ENCODE measurements at places on chromosomes 6 and 20.

DNA sequence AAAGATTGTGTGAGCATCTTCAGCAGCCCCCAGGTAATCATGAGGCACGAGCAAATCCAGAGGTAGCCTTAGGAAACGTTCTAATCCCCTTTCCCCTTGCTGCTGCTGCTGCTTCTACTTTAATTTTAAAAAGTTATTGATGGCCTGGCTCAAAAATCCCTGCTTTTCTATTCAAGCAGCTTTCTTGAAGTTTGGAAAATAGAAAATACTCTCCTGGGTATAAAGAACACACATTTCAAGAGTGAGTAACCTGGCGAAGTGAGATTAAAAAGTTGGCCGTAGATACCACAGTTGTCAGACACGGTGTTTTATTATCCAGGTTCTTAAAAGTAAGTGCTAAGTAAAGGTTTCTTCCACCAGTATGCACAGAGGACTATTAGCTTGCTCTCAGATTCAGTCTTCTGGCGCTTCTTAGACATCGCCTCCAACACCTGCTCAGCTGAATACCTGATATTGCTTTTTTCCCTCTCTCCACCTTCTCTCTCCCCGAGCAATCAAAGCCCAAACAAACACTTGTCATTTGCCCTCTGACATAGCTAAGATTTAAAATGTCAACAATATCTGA is 150.7 kb downstream of the EDN3 start:
- no peak for DNase-seq

DNA sequence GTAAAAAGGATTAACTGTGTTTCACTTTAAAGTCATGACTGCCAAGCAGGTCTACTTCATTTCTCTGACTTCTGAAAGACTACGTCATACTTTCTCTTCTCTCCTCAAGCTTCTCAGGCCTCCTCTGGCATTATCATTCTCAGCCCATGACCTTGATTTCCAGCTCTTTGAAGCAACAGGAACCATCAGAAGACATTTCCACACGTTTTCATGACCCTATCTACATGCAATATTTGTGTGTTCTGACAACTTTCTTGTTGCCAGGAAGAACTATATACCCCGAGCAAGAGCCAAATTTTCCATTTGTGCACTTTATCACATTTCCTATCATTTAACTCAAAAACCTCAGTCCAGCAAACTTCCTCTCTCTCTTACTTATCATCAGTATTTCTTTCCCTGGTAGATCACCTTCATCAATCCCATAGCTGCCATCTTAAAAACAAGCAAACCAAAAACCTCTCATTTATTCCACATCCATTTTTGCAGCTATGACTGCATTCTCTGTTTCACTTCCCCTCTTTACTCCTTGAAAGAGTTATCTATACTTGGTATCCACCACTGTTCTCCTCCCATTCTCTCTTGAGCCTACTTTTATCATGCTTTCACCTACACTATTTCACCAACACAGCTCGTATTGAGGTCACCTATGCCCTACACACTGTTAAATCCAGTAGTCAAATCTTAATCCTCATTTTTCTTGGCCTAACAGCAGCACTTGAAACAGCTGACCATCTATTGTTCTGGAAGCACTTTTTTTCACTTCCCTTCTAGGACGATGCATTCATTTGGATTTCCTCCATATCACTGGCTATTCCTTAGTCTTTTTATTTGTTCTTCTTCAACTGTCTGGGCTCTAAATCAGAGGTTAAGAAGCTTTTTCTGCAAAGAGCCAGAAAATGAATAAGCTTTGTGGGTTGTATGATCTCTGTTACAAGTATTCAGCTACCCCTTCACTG is 47.1 kb downstream of the STX7 start:
- DNase-seq, result no peak

DNA sequence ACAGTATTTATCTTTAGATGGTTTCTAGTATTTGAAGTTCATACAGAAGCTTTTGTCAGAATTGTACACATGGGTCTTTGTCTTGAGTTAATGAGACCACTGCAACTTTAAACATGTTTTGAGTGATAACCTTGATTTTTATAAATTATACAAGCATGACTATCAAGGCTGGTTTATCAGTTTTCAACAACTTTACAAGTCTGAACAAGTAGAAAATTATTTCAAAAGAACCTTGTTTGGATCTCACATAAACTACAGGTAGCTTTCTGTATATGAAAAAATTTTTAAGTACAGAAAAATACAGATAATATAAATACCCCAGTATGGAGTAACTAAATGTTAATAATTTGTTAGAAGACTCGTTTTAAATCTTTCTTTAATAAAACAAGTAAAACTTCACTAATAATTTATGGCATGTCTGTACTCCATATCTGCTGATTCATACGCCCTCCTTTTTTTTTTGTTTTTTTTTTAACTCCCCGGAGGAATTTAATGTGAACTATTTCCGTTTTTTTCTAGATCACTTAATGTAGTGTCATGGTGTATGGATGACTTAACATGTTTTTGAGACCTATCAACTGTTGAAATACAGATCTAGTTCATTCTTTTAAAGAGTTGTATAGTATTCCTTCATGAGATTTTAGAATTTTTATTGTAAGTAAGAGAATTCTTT is 18.3 kb downstream of the VAPB start:
- DNase-seq, result no peak

DNA sequence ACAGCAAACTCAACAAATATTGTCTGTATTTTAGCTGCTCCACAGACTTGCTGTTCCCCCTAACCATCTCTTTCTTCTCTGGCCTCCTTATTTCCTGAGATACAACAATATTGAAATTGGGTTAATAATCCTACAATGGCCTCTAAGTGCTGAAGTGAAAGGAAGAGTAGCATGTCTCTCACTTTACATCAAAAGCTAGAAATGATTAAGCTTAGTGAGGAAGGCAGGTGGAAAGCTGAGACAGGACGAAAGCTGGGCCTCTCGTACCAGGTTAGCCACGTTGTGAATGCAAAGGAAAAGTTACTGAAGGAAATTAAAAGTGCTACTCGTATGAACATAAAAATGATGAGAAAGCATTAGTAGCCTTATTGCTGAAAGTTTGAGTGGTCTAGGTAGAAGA is 63.8 kb downstream of the ELOVL5 start:
- peak; percentile 28 for DNase-seq

DNA sequence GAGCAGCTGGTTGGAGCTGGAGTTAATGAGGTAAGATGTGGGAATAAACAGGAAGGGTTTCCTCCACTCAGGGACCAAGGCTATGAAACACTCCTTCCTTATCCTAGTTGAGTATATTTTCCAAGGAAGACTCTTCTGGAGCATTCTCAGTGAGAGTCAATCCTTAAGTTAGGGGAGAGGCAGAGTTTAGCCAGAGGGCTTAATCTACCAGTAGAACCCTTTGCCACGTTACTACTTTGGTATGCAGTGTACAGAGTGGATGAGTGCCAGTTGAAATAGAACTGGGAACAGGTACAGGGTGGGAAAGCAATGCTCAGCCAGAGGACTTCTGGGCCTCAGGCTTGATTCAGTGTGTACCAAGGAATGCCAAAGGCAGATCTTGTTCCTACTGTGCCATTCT is 114.3 kb downstream of the UBE3D start:
- no peak for DNase-seq

- no peak for DNase-seq
These were observed 8.4 kb downstream of the SLC35D3 start for GRCh38 chr6:136930528-136930927.

DNA sequence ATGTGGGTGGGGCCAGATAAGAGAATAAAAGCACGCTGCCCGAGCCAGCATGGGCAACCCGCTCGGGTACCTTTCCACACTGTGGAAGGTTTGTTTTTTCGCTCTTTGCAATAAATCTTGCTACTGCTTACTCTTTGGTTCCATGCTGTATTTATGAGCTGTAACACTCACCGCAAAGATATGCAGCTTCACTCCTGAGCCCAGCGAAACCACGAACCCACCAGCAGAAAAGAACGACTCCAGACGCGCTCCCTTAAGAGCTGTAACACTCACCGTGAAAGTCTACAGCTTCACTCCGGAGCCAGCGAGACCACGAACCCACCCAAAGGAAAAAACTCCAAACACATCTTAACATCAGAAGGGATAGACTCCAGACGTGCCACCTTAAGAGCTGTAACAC is 76.7 kb downstream of the TFAP2A start:
- DNase-seq, result no peak

- DNase-seq, result no peak
These were observed 112.7 kb downstream of the PSMB1 start for GRCh38 chr6:170440437-170440836.

GRCh38 chr20:32480371-32481241 is 104.5 kb downstream of the NOL4L start:
- DNase-seq, result no peak

- no peak for DNase-seq
These were observed 6.3 kb downstream of the BRD2 start for GRCh38 chr6:32974541-32975308.

DNA sequence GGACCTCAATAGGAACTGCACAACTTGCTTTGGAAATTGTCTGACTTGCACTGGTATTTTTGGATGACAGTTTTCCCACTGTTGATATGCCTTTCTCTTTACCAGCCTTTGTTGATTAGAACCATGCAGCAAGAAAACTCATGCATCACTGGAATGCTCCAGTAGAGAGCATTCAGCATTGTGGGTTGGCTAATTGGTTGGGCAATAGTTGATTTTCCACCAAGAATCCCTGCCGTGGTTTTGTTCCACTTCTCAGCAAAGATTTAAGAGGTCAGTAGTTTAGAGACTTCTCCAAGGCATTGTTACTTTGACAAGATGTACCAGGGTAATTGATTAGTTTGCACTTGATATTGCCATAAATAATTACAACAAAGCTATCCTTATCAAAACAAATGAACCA is 260.0 kb downstream of the DHX35 start:
- DNase-seq, result no peak

DNA sequence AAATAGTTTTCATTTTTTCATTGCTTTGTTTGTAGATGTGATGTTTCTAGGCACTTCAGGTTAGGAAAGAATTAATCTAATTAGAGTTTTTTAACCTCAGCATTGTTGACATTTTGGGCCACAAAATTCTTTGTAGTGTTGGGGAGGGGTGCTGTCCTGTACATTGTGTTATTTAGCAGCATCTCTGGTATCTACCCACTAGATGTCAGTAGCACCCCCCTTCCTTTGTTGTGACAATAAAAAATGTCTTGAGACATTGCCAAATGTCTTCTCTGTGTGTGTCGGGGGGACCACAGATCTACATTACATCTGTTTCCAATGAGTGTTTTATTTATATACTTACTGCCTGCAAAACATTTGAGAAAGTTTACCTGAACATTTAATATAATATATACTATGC is 45.6 kb downstream of the EYA4 start:
- no peak for DNase-seq

DNA sequence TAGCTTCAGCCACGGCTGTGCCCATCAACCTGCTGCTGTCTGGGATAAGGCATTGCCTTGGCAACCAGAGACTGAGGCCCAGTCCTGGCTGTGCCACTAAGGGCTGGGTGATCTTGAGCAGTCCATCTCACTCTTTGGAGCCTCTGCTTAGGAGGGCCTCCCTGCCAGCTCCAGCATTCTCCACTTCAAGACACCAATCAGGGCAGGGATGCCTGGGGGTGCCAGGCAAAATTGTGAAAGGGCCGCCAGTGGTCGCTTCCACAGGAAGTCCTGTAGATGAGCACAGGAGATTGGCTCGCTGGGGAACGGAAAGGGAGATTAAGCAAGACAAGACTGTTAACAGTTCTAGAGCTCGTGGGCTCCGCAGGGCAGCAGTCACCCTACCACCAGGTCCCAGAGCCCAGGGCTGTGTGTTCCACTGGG is at the start of gene RAB44:
Gene RAB44 (plus strand): TSS at position 346 of the 423 bp plus-strand sequence. CDS start 6,410 bp downstream, outside the sequence.
- no peak for DNase-seq

GRCh38 chr6:123022975-123023374 is 26.9 kb downstream of the CLVS2 start:
- no peak for DNase-seq

GRCh38 chr20:9503526-9504245 is 10.7 kb upstream of the LAMP5 start:
- DNase-seq, result no peak

DNA sequence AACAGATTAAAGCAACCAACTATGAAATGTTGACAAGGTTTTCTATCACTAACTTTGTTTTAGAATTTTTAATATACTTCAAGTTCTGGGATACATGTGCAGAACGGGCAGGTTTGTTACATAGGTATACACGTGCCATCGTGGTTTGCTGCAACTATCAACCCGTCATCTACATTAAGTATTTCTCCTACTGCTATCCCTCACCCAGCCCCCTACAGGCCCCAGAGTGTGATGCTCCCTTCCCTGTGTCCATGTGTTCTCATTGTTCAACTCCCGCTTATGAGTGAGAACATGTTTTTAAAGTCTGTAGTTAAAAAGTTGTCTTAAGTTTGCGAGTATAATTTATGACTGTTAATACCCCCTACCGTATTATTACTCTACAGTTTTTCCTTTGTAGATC is 844.3 kb upstream of the MANEA start:
- no peak for DNase-seq

GRCh38 chr20:16125816-16126215 is 447.4 kb downstream of the KIF16B start:
- no peak for DNase-seq

GRCh38 chr20:10877342-10877741 is 203.5 kb upstream of the JAG1 start:
- DNase-seq, result no peak

- peak; percentile 80 for DNase-seq
These were observed 35.1 kb upstream of the BTN3A2 start for GRCh38 chr6:26329763-26330511.

DNA sequence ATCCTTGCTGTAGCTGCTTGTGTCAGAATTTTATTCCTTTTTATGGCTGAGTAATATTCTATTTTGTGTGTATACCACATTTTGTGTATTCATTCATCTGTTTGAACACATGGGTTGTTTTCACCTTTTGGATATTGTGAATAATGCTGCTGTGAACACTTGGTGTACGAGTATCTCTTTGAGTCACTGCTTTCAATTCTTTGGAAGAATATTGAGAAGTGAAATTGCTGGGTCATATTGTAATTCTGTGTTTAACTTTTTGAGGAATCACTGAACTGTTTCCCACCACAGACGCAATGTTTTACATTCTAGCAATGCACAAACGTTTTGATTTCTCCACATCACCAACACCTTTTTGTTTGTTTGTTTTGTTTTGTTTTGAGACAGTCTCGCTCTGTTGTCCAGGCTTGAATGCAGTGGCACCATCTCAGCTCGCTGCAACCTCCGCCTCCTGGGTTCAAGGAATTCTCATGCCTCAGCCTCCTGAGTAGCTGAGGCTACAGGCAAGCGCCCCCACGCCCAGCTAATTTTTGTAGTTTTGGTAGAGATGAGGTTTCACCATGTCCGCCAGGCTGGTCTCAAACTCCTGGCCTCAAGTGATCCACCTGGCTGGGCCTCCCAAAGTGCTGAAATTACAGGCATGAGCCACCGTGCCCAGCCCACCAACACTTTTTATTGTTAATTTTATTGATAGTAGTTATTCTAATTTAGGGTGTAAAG is 21.7 kb downstream of the CPXM1 start:
- DNase-seq, result no peak

GRCh38 chr6:26285143-26286134 is 79.6 kb upstream of the BTN3A2 start:
- peak; percentile 98 for DNase-seq

Measured in activated CD4-positive, alpha-beta T cell treated with anti-CD3 and anti-CD28 coated beads for 48 hours (primary cell).